ENCODE measurements at places on chromosomes 1 and 21.

- DNase-seq, result no peak
These were observed 34.5 kb downstream of the RAB4A start for GRCh38 chr1:229305392-229305791.

DNA sequence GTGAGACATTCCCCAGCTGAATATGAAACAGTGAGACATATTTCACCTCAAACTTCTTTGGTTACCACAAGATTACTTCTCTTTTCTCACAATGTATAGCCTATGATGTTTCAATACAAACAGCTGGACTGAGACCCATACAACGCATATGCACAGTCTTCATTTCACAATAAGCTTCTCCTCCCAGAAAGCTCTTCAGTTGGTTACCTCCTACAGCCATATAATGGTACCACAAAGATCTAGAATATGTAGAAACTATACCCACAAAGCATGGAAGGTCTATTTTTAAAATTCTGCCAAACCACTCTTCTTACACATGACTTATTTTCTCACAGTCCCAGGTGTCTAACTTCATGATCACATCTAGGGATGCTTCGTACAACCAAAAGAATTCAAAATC, 70.8 kb downstream of the JAK1 start:
- no peak for DNase-seq

GRCh38 chr1:29475326-29475725, 239.0 kb downstream of the PTPRU start:
- DNase-seq, result peak; percentile 16

DNA sequence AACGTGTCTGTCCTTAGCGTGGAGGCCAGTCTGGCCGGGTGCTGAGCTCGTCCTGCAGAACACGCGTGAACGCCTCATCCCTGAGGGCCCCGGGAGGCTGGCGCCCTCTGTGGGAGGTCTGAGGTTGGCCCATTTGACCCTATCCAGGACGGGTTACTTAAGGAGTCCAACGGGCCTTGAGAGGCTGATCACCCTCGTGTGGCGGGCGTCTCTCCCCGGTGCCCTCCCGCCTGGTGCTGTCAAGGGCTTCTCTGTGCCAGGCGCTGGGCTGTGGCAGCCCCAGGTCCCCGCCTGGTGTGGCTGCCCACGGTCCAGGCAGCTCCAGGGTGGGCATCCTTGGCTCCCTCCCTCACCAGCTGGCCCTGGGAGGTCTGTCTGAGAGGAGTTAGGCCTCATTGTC, 9.7 kb downstream of the SKI start:
- DNase-seq, result no peak

DNA sequence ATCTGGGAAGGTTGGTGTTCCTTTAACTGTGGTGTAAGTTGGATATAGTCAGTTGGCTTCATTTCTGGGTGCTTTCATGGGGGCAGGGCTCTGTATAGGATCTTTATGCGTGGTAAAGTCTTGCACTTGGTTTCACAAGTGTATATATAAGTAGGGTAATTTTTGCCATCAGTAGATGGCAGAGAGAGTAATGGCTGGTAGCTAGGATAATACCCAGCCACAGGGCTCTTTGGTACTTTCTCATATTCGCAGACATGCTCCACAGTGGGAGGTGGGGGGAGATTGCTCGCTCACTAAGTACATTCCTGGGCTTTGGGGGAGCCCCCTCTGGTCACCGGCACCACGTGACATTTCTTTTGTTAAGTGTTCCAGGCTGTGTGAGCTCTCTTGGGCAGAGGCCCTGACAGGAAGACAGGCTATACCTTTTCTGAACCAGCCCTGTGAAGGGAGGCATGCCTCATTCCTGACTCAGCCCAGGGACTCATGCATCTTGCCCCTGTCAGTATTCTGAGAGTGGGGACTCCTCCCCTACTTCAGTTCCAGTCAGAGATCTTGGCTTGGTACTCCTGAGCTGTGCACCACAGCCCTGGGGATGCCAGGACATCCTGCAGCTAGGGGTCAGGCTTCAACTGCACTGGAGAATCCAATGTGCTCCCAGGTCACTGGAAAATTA, 37.6 kb downstream of the FCRL2 start:
- no peak for DNase-seq

- DNase-seq, result no peak
These were observed 25.7 kb downstream of the C21orf91 start for GRCh38 chr21:17793246-17794123.

DNA sequence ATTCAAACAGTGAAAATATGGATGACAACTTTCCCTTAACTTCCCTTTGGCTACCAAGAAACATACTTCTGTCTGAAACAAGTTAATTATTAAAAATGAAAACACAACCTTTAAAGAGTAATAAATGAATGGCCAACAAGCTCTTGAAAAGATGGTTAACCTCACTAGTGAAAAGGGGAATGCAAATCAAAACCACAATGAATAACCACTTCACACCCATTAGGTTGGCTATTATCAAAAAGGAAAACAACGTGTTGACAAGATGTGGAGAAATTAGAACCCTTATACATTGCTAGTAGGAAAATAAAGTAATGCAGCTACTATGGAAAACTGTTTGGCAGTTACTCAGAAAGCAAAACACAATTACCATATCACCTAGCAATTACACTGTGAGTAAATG, 14.1 kb downstream of the COP1 start:
- no peak for DNase-seq

DNA sequence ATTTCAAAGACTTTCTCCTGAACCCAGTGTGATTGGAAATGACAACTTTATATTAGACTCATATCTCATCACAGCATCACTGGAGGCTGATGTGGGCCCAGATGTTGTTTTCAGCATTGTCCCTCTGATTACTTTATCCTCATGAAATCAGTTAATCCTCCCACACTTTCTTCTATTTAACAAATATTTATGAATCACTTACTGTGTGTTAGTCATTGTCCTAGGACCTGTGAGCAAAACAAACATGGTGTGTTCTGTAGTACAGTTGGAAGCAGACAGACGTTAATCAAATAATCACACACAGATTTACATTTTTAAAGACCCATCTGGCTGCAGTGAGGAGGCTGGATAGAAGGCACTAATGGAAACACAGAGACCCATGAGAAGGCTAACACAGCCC, 383.7 kb downstream of the PRDM2 start:
- no peak for DNase-seq

DNA sequence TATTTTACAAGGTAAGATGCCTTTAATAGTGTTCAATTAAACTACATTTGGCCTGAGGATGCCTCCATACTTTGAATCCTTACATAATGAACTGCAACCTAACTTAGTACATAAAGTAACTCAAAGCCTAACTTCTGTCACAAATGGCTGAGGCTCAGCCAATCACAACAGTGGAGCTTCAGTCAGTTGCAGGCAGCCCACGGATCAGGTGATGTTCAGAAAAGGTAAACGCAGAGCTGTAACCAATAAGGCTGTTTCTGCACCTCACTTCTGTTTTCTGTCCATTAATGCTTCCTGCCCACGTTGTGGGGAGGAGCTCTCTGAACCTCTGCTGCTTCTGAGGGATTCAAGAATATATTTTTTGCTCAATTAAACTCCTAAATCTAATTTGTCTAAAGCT, 94.8 kb upstream of the KIAA0040 start:
- no peak for DNase-seq

- DNase-seq, result no peak
These were observed 108.3 kb downstream of the RPS6KC1 start for GRCh38 chr1:213159376-213159775.

DNA sequence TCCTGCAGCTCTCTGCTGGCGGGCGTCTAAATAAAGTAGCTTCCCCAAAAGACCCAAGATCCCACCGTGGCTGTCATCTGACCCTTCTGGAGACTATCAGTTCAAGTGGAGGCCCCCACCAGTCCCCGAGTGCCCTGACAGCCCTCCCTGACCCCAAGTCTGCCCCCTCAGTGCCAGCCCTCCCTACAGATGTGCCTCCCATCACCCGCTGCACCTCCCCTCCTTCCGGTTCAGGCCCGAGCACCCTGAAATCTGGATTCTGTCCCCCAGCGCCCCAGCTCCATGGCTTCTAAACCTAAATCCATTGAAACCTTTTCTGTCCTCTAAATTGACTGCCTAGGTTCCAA, 595 bp downstream of the IL10RB start:
- no peak for DNase-seq

GRCh38 chr1:66402194-66402593, 131.8 kb upstream of the SGIP1 start:
- DNase-seq, result no peak

DNA sequence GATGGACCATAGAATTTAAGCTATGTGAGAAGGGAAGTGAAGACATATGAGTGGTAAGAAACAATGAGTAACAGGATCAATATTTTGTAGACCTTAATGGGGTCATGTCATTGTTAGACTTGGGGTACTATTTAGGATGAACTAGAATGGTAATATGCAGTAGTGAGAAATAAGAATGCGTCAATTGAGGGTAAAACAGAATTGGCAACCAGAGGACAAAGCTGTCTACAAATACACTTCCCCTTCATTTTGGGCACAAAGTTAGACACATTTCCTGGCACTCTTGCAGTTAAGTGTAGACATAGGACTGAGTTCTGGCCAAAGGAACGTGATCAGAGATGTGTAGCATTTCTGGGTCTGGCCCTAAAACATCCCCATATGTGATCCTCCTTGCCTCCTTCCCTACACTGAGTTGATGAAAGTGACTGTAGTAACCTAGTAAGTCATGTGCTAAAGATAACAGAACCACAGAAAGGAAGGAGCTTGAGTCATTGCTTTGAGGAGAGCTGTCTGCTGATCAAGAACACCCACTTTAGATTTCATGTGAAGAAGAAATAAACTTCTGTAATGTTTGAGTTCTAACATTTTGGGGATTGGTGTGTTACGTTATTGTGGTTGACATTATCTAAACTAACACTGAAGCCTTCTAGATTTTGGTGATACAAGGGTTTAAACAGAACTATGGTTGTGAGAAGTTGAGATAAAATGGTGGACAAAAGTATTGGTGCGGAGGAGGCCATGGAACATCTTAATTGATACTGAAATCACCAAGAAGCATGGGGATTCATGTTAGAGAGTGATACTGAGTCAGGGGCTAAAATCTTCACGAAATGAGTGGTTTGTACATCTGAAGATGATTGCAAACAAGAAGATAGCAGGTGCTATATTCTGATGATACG, 41.7 kb downstream of the CD55 start:
- DNase-seq, result no peak

GRCh38 chr1:196977278-196977677, at the start of gene CFHR5:
Gene CFHR5 (plus strand): TSS chr1:196977556. CDS start chr1:196977665, 109 bp downstream.
- DNase-seq, result no peak

DNA sequence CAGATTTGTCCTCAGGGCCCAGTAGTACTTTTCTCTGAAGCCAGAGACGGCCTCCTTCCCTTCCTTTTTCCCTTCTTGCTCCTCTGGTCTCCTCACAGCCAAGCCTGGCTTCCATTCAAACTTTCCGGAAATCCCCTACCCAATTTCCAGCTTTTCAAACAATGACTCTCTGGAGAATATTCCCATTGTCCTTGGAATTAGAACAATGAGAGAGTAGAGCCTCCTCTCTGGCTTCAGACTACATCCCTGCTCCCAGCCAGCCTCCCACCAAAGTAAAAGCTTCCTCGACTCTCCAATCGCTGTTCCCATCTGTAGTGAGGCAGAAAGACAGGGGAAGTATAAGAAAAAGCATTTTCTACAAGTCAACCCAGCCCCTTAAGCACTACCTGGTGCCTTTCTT, 77.7 kb upstream of the SOX13 start:
- DNase-seq, result no peak

GRCh38 chr1:43067977-43068751, 103.9 kb downstream of the EBNA1BP2 start:
- DNase-seq, result no peak

- peak; percentile 94 for DNase-seq
These were observed at the start of the genes GDAP2 and WDR3 for GRCh38 chr1:117929343-117930172. Gene GDAP2 (minus strand): TSS chr1:117929621. CDS start chr1:117920357, 9,264 bp downstream. Gene WDR3 (plus strand): TSS chr1:117929739. CDS start chr1:117933320, 3,581 bp downstream.

GRCh38 chr1:218748071-218748470, 402.9 kb downstream of the TGFB2 start:
- no peak for DNase-seq

DNA sequence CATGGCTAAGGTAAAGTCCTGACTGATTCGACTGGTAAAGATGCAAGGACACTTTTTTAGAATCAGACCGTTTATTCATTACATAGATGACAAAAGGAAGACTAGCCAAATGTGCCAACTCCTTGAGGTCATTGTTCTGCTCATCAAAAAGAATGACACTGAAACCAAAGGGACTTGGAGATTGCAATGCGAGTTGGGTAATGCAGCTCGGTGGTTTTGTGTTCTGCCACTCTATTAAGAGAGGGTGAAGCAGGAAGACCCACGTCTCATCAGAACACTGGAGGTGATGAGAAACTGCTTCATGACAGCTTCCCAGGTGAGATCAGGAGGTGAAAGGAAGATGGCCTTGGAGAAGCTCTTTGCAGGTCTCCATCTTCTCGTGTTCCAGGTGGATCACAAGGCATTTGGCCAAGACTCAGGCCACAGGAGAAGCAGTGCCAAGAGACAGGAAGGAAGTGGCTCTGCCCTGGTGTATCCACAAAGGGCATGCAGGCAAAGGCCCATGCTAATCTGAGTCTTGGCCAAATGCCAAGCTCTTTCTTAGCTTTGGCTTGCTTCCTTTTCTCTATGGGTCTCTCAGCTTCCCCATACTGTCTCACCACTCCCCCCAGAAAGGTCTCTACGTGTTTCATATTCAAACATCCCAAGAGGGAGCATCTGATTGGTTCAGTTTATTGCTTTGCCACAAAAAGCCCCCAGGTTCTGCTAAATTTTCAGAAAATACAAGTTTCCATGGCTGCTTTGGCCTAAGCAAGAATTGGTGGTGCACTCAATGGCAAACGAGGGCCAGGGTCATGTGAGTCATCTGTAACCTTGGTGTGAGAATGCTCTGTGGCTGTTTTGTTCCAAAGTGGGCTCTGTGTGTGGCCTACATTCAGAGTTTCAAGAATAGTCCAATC, 5.7 kb upstream of the CCT8 start:
- peak; percentile 66 for DNase-seq

DNA sequence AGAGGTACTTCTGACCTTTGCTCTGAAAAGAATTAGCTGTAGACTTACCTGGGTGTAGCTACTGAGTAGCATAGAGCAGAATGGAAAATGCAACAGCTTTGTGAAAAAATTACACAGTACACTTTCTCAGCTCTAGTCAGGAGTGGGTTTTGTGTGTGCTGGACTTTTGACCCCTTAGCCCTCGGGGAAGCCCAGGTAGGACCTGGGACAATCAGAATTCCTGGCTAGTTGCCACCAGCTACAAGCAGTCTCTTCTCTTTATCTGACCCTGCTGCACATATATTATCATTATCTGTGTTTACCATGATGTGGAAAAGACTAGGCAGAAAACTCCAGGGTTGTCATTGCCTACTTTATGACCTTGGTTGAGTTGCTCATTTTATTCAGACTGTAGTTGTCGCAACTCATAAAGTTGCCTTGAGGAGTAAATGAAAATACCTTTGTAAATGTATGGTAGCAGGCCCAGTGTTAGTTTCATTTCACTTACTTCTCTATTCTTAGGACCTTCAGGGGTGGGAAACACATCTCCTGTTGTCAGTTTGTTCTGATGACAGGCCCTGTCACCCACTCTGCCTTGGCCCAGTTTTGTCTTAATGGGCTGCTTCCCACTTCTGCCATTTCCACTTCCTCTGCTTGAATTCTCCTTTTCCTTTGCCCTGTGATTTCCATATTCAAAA, 5.4 kb downstream of the NEK7 start:
- DNase-seq, result no peak

DNA sequence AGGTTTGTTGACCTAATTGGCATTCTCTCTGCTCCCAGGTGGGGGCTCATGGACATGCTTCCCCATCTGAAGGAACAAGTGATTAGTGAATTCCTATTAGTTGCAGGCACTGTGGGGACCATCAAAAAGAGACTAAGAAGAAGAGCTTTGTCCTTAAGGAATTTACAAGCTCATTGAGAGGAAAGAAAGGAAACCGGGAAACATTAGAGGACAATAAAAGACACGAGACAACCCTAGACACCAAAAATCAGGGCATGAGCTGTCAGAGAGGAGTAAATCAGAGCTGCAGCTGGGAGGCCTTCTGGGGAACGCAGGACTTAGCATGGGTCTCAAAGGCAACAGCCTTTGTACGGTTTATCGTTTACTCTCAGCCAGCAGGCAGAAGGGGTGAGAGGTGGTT, 45.1 kb downstream of the BACE2 start:
- DNase-seq, result no peak

All from activated naive CD4-positive, alpha-beta T cell treated with anti-CD3 and anti-CD28 coated beads, Interleukin-2, amount 50 U/mL, for 72 hours (primary cell).